ENCODE measurements at places on chromosomes 11 and 22. TPM values are rescaled to one million over a fixed set of nuclear protein-coding genes. Genes with fewer than 3 reads are reported as not detected.

PHLDA2 gene
- 1.8 TPM for total RNA-seq

H19 gene
- 113 TPM for total RNA-seq

GTSE1 gene
- total RNA-seq, result 0.48 TPM

ZNF74 gene
- 16.8 TPM for total RNA-seq

RIMBP3B gene
- total RNA-seq, result not detected

INSC gene
- 0.17 TPM for total RNA-seq

TRAF6 gene
- 13.9 TPM for total RNA-seq

TRIM29 gene
- 1.1 TPM for total RNA-seq

PLEKHA7 gene
- 12.0 TPM for total RNA-seq

ARHGAP20 gene
- 4.1 TPM for total RNA-seq

SLC5A4 gene
- total RNA-seq, result 0.74 TPM

DNA sequence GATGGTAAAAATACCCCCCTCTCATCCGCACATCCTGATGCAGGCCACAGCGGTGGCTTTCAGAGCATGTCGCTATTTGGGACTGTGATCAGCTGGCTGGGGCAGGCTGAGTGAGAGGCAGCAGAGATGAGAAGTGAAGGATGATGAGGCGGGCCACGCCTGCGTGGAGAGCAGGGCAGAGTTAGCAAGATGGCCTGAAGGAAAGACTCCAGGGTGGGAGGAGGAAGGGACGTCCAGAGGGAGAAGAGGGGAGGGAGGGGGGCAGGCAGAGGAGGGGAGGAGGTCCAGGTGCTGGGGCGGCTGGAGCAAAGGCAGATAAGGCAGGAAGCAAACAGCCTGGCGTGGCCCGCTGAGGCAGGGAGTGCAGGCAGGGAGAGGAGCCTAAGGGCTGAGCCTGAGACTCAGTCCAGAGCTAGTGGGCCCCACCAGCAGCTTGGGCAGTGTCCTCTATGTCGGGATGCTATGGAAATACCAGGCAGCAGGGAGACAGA, 29.1 kb downstream of the LRFN4 start:
- no peak for DNase-seq

DNA sequence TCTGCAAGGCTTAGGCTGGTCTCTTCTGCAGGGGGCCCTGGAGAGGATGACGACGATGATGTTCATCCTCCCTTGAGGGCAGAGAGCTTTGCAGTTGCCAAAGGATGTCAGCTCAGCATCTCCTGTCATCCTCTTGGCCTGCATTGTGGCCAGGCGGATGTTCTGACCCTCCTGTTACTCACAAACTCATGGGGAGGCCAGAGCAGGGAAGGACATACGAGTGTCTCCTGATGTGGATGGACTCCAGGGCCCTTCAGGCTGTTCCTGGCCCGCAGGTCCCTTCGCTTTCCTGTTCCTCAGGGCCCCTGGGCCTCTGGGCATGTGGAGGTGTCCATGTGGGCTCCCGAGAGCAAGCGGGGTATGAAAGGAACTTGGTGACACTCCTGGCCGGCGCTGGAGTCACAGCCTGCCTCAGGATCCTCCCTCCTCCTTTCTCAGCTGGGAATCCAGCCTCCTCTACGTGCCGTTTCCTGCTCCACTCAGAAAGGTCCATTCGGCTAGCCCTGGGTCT, 8.5 kb downstream of the ADORA2A start:
- DNase-seq, result no peak

DNA sequence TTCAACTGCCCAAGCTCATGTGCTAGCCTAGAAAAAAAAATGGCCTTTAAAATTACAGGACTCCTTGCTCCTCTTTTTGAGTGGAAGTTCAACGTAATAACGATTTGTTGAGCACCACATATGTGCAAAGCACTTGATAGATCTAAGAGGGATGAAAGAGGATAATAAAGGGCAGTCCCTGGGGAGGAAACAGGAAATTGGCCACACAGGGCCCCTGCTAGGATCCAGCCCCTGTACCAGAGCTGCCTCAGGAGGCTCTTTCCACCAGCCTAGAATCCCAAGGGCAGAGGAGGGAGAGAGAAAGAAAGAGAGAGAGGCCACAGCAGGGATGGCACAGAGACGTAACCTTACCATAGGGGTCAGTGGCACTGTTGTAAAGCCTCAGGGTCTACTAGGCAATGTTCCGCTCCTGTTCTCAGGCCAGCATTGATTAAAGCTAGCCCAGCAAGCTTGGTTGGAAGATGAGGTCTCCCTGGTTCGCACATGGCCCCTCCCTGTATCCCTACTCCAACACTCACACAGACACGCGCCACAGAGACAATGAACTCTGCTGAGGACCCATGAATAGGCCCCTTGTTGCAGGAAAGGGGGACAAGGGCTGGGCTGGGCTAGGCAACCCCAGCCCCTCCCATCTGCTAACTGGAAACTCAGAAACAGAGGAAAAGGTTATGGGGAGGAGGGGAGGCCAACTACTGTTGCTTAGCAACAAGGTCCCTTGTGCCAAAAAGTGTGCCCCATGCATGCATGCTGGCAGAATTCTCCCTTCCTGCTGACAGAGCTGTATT, at the start of gene TMPRSS5:
Gene TMPRSS5 (minus strand): TSS at position 438 of the 785 bp plus-strand sequence. CDS start 84 bp downstream, at position 354.
- DNase-seq, result no peak

- no peak for DNase-seq
Measured at GRCh38 chr11:92295175-92296137, 70.8 kb downstream of the FAT3 start.

- no peak for DNase-seq
Measured at GRCh38 chr22:44700456-44700855, 1.5 kb upstream of the PRR5 start.

DNA sequence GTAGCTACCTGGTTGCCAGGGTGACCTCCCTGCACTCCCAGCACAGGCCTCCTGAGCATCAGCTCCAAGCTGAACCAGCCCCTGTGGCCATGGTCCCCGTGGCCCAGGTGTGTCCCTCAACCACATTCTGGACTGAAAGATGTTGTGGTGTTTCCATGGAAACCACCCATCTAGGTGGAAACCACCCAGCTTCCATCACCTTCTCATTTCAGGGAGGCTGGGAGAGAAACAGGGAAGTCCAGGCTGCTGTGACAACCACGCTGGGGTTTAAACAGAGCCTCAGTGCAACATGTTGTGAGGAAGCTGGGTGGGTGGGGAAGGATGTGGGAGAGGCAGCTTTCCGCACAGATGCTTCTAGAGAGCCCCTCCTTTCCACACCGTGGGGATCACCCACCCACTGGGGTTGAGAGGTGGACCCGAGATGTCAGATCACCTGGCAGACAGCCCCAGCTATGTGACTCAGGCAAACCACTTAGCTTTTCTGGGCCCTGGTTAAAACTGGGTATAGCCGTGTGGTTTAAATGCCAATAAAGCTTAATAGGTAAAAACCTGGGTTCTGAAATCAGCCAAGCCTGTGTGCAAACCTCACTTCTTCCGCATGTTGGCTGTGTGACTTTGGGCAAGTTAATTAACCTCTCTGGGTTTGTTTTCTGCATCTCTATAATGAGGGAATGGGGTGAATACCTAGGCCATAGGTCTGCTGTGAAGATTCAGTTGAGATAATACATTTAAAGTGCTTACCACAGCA, 46.4 kb downstream of the CD82 start:
- no peak for DNase-seq

DNA sequence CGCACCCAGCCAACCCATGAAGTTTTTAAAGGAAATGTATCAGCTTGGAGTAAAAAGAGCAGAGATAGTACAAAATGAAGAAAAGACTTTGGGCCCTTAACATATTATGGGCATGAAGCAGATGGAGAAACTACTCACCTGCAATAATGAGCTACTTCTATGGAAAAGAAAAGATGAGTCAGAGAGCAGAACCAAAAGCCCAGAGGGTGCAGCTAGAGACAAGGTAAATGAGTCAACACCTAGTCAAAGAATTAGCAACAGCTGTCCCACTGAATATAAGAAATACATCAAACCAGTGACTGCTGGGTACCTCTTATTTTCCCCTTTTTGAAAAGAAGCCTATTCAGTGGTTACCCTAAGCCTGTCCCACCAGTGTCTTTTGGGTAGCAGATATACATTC, 61.8 kb downstream of the RPL27A start:
- DNase-seq, result no peak

- no peak for DNase-seq
Measured at GRCh38 chr11:126601550-126602215, 246.2 kb downstream of the ST3GAL4 start.

GRCh38 chr22:49561976-49562375, 265.7 kb downstream of the BRD1 start:
- no peak for DNase-seq

DNA sequence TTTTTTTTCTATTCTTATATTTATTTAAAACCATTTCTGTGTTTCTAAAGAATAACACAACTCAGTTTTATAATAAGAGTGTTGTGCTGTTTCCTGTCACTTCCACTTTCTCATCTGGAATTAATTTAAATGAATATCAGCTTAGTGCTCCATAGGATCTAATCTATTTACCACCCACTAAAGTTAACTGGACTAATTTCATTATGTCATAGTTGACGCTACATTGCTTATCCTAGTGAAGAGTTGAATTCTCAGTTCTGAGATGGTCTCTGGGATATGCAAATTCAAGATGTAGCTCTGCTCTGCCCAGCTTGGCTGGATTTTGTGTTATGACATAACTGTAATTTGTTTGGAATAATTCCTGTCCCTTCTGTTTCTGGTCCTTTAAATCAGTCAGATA, 380.1 kb downstream of the METTL15 start:
- DNase-seq, result no peak

DNA sequence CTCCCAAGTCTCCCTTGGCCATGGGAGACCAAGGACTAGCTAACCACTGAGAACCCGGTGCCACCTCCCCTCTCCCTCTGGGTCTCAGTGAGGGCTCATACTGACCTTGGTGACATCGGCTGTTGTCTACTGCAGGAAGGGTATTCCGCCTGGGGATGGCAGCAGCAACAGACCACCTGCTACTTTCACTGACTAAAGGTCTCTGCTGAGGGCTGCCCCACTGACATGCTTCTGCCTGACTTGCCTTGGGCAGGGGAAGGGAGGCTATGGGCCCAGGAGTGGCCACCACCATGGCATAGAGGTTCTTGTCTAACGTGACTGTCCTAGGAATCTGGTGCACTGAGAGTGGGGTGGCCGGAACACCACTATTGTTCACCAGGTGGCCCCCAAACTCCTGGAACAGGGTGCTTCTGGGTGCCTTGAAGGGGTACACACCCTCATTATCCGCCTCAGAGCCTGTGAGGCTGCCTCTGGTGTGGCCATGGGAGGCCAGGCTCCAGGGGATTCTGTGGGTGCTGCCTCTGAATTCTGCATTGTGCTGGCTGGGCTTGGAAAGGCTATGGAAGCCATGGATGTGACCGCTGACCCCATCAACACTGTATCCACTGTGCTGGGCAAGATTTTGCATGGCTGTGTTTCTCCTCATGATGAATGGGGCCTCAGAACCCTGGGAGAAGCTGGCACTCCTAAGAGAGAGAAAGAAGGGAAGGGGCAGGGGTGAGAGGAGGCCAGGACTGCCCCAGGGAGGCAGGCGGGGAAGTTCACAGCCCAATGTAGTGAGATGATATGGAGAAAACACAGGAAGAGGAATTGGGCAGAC, 38.3 kb downstream of the GAB4 start:
- no peak for DNase-seq

- DNase-seq, result peak; percentile 6
Measured at GRCh38 chr22:30873086-30873650, 95.4 kb downstream of the MORC2 start.

DNA sequence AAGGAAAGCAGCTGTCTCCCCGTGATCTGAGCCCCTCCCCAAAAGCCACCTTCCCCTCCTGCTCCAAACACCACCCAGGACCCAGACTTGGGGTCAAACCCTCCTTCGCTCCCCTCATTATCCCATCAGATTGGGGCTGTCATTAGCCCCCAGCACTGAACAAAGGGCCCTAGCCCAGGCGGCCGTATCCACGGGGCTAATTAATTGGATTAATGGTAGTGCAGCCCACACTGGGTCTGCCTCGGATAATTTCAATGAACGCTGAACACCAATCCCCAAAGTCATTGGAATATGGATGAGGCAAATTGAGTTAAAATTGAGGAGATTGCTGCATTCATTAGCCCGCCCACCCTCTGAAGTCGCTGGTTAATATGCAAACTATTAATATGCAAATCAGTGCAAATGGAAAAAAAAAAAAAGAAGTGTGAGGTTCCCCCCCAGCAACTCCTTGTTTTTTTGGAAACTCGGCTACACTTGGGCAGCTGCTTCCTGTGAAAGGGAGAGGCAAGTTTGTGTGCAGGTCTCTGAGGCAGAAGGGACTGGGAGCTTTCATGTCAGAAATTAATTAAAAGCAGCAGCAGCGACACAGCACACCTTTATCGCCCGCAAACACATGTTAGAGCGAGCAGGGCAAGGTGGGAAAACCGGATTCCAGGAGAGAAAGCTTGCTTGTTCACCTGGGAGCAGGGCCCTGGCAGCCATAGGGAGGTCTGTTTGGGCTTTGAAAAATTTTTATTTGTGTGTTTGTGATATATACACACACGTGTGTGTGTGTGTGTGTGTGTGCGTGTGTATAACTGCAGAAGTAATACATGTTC, 517.8 kb downstream of the MIAT start:
- DNase-seq, result no peak

DNA sequence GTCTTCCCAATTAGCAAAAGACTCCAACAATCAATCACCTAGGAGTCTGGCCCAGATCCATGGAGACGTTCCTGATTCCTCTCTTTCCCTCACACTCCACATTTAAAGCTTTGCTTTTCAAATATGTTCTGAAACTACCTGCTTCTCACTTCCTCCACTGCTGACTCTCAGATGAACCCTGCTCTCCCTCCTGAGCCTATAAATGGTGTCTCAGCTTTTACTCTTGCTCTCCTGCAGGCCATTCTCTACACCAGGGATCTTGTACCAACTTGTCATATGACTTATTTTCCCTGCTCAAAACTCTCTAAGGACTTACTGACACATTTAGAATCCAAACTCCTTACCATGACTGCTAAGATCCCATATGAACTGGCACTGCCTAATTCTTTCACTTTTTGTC, 138.4 kb upstream of the DDI1 start:
- DNase-seq, result no peak

- DNase-seq, result no peak
Measured at GRCh38 chr11:81644239-81644840, 1089.3 kb downstream of the FAM181B start.

GRCh38 chr11:111361874-111362273, 17.2 kb downstream of the POU2AF1 start:
- DNase-seq, result no peak

- DNase-seq, result no peak
Measured at GRCh38 chr22:40308999-40309573, 37.2 kb upstream of the ADSL start.

GRCh38 chr11:19493446-19494213, 219.0 kb upstream of the NAV2 start:
- DNase-seq, result no peak

GRCh38 chr11:62888406-62888805, 7.7 kb downstream of the SLC3A2 start:
- DNase-seq, result no peak

DNA sequence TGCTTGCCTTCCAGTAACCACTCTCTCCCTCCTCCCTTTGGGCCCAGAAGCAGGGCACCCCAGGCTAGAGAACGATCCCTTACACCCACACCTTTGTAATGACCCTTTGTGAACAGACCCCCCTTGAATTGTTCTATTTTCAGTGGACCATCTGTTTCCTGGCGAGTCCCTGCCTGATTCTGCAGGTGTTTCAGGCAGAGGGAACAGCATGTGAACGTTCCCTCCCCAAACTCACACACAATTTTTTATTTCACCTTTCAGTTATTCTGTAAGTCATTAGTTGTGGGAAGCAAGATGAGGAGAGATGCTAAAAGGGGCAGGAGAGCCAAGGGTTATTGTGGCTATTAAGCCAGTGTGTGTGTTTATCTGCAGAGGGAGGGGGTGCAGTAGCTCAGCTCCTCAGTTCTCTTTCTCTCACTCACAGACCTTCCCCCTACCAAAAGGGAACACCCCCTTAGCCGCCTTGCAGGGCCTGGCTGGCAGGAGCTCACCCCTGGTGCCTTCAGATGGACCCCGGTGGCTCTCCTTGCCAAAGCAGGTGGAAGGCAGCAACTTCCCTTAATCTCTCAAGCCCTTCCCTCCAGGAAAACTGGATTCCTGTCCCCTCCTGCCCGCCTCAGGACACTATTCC, 64.8 kb upstream of the SPON1 start:
- no peak for DNase-seq

Measured in ovary (tissue), 10 donors.